A549 treated with Mapracorat at 1 μM for 4 hours (cell line): ENCODE measurements at places on chromosomes 1 and 21. TPM values are rescaled to one million over a fixed set of nuclear protein-coding genes. Genes with fewer than 3 reads are reported as not detected.

The CLIC6 gene
- 0.03 to 0.06 TPM (median 0.05 TPM) in 4 of 5 replicates, not detected in the other for total RNA-seq

The LENEP gene
- total RNA-seq, result 0.34 TPM in 1 of 5 replicates, not detected in the others

The KRTAP10-9 gene
- total RNA-seq, result not detected in 5 replicates

The SPRR1B gene
- total RNA-seq, result not detected in 5 replicates

The MYCBP gene
- total RNA-seq, result 13.0 to 21.3 TPM (median 19.7 TPM) in 5 replicates

The VHLL gene
- total RNA-seq, result not detected in 5 replicates

The PADI1 gene
- total RNA-seq, result 1.3 to 2.0 TPM (median 1.5 TPM) in 5 replicates

The CELA3A gene
- total RNA-seq, result not detected in 5 replicates

The UBL4B gene
- not detected in 5 replicates for total RNA-seq

The LRRC71 gene
- 0.14 to 0.33 TPM (median 0.18 TPM) in 4 of 5 replicates, not detected in the other for total RNA-seq

The BTG2 gene
- 12.4 to 16.9 TPM (median 15.7 TPM) in 5 replicates for total RNA-seq
